Liver (tissue), 10 donors: ENCODE measurements at places on chromosomes 12 and 14.
A peak's percentile ranks its signal among the peaks of the same experiment; 100 is the strongest.

DNA sequence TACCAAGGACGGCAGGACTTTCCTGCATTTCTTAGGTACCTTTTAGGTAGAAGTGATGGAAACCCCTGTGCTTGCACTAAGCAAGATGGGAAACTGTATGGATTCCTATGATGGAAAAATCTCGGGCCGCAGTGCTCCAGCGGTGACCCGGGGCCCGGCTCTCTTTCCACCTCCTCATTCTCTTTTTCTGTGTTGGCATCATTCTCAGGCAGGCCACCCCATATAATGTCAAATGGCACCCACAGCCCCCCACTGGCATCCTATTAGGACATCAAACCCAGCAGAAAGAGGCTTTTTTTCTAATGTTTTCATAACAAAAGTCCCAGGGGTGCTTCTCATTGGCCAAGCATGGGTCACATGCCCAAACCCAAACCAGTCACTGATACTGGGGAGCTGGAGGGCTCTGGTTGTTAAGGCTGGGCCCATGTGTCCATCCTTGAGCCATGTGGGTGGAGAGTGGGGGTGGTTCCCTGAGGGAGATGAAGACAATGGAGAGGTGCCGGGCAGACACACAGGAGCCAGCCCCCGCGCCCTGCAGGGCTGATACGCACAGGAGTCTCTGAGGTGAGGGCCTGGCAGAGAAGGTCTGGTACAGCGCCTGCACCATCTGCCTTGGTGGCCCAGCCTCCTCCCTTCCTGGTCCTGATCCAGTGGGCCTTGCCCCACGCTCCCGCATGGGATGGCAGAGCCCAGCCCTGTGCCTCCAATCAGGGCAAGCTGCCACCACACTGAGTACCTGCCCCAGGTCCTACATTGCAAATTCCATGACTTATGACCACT, 142.1 kb downstream of the CALM1 start:
- no peak for DNase-seq

- DNase-seq, result no peak
Observed at GRCh38 chr14:51630987-51631386, 20.7 kb upstream of the FRMD6 start.

GRCh38 chr14:54686219-54686870, 119.4 kb downstream of the SAMD4A start:
- DNase-seq, result no peak

DNA sequence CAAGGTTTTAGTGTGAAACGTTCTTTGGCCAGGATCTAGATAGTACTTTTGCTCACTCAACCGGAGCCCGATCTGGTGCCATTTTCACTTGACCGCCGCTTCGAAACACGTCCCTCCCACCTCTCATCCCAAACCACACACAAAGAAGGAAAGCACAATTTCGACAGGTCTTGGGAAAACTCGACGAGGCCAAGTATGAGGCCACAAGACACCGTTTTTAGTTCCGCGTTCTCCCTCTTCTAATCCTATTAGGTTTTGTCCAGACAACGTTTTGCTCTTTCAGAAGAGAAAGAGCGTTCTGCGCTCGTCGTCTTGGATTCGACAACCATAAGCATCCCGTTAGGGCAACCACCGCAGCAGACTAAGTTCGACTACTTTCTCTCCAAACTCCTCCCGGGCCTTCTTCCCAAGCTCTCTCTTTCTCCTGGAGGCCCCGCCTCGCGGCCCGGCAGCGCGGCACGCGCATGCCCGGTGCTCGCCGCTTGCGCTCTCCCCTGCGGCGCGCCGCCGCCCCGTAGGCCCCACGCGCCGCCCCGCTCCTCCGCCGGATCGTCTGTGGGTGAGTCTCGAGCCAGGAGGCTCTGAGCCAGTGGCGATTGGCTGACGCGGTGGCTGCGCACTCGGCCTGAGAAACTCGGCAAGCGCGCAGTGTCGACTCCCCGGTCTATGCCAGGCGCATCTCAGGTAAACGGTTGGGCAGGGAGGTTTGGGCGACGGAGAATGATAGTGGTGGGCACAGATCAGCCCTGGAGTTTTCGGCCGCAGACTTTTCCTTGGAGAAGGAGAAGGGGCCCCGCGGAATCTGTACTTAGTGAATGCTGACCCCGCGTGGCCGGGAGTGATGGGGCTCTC, at the start of gene MIPOL1:
Gene MIPOL1 (plus strand): TSS at position 517 of the 852 bp plus-strand sequence. CDS start 49,952 bp downstream, outside the sequence.
- peak; percentile 83 for DNase-seq

DNA sequence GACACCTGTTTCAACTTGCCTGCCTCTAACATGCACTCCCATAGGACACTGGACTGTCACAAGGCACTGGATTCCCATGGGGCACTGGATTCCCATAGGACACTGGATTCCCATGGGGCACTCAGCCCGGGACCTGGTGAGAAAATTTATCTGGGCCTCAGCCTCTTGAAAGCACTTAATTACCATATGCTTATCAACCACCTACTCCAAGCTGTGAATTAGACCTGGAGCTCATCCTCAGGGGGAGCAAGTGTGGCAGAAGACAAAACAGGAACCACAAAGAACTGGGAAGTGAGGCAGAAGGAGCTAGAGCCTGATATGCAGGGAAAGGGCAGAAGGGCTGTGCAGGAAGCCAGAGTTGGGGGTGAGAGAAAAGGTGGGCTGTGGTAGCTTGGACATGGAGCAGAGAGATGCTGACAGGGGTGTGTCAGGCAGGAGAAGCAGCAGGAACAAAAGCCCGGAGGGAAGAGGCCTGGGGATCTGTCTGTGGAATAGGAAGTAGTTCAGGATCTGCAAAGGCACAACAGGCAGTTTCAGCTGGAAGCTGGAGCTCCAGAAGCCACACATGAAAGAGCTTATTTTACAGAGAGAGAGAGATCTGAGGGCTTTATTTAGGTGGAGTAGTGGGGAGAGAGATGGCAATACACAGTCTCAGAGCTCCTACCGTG, 3.1 kb downstream of the KRT82 start:
- no peak for DNase-seq

DNA sequence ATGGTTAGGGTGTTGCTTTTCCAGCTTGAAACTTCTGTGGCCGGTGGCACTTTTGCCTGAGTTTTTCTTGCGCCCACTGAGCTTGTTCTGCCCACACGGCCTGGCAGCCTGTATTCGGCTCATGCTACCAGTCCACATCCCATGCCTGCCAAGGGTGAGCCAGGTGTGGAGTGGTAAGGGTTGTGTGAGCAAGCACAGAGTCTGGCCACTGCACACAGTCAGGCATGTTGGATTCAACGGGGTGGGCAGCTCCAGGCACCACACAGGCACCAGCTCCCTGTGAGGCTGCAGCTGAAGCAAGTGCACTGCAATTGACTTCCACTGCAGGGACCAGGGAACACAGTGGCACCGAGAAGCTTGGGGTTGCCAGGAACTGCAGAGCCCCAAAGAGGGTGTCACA, 18.8 kb upstream of the NTS start:
- no peak for DNase-seq

DNA sequence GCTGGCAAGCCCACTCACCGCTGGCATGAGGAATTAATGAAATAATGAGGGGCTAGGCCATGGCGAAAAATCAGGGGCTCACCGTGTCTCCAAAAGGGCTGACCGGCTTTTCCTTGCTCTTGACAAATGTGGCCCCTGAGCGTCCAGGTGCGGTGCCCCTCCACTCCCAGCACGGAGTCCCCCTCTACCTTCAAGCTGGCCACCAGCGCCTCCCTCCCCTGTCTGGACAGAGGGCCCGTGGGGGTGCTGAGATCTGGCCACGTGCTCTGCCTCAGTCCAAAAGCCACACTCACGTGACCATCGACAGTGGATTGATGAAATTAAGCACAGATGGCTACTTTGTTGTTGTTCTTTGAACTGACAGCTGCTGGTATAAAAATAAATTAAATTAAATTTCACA, 78.8 kb upstream of the BCL11B start:
- DNase-seq, result no peak

- no peak for DNase-seq
Observed at GRCh38 chr14:75119056-75119455, 7.8 kb downstream of the NEK9 start.

DNA sequence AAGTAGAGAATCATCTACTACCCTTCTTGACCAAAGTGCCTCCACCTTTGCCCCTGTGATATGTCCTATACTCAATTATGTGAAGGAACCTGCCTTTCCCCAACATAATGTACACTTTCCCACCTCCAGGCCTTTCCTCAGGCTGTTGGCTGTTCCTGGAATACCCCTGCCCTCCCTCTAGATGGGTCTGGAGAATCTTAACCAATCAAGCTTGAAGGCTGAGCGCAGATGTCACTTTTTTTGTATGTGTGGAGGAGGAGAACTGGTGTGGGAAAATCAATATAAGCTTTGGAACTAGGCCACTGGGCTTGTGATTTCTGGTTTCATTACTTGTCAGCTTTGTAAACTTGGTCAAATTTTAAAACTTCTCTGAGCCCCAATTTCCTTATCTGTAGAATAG, 4.7 kb downstream of the BMAL2 start:
- DNase-seq, result no peak

DNA sequence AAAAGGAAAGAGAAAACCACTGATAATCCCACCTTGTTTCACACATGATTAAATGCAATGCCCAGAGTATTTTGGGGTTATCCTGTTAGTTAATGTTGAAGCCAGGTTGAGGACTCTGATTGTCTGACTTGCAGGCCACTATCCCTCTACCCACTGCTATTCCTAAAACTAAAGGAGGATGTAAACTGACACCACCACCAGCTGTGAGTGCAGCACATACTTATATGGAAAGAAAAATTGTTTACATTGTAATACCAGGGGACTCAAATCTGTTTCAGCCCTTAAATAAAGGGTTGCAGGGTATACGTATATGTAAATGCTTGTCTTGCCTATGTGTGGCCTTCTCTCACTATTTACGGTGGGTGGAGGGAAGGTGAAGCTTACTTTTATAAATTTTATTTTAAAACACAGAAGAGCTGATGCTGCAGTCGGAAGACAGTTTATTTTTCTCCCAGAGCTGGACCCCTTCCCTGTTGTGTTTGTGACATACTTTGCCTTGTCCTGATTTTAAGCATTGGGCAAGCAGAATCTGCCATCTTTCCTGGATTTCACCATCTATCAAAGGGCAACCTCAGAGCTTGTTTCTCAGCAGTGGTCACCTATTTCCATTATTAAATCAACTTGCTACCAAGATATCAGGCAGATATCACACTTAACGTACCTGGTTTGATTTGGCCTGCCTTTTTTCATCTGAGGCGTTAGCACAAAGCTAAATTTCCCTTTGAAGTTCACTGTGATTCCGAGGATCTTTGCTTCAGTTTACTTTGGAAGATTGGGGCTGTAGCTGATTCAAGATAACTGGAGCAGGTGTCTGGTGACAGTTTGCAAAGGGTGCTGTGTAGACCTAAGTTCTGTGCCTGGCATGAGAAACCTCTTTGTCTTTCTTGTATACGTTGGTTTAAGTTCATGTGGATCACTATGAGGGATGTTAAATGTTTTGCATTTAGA, 25.2 kb downstream of the DAAM1 start:
- no peak for DNase-seq

DNA sequence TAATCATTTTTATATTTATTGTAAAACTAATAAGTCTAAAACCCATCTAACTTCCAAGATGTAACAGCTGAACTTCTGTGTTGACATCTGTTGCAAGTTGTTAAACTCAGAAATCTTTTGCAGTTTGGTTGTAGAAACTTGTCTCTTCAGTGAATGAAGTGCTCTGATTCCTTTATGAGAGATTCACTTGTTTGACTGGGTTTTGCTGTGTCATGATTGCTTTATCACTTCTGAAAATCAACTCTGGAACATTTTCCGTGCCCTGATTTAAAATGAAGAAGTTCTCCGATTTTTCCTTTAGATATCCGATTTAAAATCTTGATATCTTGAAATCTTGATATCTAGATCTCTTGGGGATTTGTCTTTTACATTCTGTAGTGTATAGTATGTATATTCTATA, 65.1 kb downstream of the DIP2B start:
- DNase-seq, result no peak

DNA sequence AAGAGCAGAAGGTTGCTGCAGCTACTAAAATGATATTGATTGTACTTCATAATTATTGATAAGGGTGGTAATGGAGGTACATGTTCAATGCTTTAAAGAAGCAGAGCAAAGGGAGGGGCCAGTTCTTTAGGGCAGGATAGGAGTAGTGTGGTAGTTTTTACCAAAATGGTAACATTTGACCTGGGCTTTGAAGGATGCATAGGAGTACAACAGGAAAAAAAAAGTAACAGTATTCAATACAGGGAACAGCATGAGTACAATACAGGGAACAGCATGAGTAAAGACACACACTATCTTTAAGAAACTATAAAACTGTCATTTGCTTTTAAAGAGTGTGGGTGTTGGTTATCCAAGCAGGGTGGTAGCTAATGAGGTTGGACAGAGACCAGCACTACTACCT, 215.0 kb upstream of the CRY1 start:
- no peak for DNase-seq

- DNase-seq, result no peak
Observed at GRCh38 chr12:66453844-66454243, 151.6 kb downstream of the HELB start.

DNA sequence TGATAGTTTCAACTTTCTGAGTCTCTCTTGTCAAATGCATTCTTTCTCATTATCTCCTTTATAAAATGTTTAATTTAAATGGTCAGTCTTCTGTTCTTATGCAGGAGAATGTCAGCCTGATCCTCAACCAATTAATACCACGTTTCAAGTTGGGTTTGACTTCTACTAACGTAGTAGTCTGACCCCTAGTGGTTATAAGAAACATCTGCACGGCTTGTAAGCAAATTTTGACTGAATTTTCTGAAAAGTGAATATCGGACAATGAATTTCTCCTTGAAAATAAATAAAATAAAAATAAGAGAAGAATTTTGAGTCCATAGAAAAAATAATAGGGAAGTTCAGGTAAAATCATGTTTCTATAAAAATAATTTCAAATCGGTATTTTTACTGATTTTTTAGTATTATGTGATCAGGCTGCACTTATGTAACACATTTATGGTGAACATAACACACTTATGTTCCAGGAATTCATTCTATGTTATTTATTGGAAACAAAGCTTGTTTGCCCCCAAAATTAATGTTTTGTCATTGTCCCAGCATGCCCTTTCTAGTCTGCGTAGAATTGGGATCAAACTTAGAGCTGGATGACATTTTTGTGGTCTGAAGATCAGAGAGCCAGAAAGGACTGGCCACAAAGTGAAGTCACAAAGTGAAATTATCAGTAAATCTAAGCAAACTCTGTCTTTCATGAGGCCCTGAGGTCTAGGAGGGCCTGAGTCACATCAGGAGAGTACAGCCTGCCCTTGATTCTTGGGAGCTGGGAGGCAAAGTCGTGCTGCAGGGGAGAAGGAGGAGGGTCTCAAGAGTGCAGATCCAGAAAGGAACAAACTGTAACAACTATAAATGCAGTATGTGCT, 101.2 kb upstream of the STXBP6 start:
- DNase-seq, result no peak

DNA sequence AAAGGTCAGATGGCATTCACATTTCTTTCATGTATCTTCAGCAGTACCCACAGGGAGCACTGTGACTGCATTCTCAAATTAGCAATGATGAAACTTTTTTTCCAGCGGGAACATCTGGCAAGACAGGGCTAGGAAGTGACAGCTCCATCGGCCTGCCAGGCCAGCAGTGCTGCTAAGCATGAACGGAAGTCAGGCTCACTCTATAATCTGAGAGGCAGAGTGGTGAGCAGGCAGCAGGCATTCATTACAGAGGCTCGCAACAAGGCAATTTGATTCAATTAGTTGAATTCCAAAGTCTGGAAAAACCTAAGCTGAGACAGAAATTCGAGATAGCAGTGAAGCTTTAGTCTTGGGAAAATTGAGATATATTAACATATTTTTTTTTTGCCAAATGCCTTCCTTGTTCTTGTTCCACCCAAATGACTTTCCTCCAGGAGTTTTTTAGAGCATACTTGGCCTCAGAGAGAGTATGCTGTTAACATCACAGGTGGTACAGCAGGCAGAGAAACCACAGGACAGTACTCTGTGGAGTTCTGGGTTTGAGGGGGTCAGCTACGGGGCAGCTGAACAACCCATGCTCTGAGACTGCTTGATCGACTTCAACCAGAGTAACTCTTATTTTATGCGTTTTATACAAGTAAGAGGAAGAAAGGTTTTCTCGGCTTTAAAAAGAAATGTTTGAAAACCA, 414.9 kb downstream of the APAF1 start:
- DNase-seq, result no peak
